Dermis microvascular lymphatic vessel endothelial cell (primary cell): ENCODE measurements at places on chromosomes 11 and 22. TPM values are rescaled to one million over a fixed set of nuclear protein-coding genes. Genes with fewer than 3 reads are reported as not detected.

ZBED4 gene
- total RNA-seq = 11.0 and 16.4 TPM in 2 replicates

GSTT2B gene
- 5.4 and 7.0 TPM in 2 replicates for total RNA-seq

DNA sequence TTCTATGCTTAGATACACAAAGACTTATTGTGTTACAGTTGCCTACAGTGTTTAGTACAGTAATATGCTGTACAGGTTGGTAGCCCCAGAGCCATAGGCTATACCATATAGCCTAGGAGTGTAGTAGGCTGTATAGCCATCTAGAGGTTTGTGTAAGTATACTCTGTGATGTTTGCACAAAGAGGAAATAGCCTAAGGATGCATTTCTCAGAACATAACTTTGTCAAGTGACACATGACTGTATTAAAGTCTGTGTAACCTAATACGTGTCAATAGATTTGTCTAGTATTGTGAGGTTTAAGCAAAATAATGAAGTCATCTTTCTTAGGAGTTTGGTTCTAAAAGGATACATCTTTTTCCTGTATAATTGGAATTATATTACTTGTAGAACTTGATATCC lies 5.5 kb downstream of the ZC3H12C start:
- DNase-seq = no peak

DNA sequence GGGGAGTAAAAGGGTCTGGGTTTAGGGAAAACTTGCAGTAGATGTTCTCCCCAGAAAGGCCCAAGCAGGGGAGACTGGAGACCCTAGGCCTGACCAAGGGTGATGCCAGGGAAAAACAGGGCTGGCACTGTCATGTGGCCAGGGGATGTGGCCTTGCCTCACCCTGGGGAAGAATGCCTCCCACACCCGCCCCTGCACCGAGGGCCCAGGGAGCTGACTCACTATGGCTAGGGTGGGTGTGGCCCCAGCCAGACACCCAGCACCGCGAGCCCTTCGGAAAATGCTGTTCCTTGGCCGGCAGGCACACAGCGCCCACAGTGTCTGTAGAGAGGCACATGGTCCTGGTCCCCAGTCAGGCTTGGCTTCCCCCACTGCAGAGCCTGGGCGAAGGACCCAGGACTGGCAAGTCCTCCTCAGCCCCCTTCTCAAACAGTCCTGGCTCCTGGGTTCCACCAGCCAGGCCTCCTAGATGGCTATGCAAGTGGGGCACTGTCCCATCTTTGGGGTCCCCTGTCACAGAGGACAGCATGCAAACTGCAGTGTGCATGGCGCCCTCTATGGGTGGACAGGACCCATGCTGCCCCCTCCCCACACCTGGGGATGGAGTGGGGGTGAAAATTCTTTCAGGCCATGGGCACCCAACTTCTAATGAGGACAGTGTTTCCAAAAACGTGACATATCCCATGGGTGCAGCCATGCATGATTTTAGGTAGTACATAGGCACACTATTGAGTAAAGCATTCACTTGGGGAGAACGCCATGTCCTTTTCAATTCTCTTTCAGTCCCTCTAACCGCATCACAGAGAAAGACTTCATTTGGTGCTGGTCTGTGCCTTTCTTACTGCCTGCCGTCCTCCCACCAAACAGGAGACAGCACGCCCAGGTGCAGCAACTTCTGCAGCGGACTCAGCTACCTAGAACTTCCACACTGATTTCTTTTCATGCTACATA lies 15.2 kb downstream of the TMPRSS5 start:
- no peak for DNase-seq

MCHR1 gene
- total RNA-seq = 0.13 TPM in 2 replicates

C11orf86 gene
- not detected in 2 replicates for total RNA-seq

- no peak for DNase-seq
Measured at GRCh38 chr11:3809624-3809928, 1.2 kb downstream of the PGAP2 start.

DNA sequence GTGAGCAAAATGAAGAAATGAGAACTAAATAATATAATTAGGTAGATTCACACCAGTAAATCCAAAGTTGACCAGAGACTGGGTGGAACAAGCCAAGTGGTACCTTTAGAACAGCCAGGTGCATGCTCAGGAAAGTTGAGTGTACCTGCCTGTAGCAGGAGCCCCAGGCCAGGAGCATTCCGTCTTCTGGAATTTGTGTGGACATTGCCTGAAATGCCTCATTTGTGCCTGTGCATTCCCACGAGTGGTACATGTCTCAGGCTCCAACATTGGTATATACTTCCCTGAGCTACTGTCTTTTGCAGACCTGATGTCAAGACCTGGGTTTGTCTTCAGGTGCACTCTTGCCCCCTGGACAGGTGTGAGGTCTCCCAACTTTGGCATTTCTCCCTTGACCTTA lies 187.6 kb upstream of the NECTIN1 start:
- DNase-seq = no peak

DNA sequence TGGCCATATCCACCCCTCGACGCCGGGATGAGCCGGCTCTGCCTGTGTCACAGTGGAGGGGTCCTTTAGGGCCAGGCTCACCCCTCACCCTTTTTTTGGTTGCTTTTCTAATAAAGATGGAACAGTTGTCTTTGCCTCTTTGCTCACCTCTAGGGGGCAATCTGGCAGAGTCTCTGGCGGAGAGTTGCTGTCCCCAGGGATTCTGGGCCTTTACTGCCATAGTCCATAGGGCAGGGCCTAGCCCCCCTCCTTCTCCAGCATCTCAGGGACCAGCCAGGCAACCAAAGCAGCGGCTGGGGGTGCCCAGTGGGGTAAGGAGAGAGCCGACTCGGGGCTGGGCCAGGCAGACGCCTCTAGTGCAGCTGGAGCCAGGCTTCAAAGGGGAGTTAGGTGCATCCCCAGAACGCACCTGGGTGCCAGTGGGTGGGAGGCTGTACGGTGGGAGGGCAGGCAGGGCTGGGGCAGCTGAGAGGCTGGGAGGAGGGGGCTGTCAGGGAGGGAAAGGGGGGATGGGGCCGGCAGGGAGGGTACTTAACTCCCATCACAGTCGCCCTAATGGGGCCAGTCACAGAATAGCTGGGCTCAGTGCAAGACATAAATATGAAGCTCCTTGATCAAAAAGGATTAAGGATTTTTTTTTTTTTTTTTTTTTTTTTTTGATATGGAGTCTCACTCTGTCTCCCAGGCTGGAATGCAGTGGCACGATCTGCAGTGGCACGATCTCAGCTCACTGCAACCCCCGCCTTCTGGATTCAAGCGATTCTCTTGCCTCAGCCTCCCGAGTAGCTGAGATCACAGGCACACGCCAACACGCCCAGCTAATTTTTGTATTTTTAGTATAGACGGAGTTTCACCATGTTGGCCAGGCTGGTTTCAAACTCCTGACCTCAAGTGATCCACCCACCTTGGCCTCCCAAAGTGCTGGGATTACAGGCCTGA lies 2.5 kb upstream of the SUSD2 start:
- no peak for DNase-seq

OR51I1 gene
- total RNA-seq = 0.13 TPM in 1 of 2 replicates, not detected in the other

DNA sequence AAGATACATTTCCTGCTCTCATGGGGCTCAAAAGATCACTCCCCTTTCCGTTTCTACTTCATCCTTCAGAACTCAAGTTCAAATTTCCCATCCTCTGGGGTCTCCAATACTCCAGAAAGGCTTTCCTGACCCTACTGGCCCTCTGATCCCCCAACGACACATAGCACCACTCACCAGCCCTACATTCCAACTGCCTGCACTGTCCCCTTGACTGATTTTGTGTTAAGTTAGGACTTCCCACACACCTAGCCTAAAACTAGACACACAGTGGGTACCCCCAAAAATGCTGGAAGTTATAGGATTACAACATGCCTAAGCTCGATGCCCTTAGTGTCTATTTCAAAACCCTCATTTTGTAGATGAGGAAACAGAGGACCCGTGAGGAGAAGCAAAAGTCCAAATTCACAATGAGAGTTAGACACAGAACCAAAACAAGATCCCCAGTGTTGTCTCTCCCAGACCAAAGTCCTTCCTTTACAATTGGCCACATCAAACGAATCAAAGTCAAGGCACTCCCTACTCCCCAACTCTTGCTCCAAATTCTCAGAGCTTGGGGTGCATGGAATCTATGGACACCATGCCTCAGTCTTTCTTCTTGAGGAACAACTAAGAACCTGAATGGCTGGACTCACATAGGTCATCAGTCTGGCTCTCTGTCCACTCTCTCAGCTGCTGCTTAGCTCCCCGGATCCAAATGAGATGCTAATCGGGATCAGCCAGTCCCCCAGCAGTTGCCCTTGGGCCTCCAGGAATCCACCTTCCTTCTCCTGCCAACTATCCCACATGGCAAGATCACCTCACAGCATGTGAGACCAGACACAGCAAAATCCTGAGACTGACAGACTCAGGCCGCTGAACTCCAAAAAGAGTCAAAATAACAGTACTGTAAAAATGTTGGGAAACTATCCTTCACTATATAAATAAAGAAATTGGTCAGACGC lies 1.7 kb downstream of the CLPB start:
- no peak for DNase-seq

DNA sequence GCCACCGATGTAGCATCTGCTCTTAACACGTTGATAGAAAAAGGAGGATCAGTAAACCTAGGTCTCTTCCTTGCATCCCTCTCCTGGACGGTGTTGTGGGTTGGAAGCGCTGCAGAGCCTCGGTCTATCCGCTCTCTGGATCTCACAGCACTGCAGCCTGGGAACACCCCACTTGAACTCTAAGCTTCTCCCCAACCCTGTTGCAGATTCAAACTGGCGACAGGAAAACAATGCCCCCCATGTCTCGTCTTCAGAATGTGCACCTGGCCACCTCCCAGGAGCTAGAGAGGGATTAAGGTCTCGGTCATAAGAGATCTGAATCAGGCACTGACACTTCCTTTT lies 454 bp downstream of the TMEM218 start:
- no peak for DNase-seq

- DNase-seq = no peak
Measured at GRCh38 chr11:38160433-38160832, 1562.4 kb upstream of the RAG2 start.

DNA sequence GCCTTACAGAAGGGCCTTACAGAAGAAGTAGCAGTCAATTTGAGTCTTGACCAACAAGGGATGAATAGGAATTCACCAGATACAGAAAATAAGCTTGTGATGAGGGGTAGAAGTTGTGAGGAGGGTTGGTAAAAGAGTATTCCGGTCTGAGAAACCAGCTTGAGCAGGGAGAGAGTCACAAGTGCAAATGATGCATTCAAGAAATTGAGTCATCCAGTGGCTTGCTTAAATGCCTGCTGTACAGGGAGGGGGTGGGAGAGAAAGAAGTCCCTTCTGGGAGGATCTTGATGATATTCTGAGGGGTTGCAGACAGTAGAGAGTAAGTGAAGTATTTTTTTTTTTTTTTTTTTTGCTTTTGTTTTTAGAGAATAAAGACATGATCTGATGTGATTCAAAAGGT lies 9.2 kb downstream of the CCKBR start:
- no peak for DNase-seq

TRPM5 gene
- total RNA-seq = not detected in 2 replicates

DNA sequence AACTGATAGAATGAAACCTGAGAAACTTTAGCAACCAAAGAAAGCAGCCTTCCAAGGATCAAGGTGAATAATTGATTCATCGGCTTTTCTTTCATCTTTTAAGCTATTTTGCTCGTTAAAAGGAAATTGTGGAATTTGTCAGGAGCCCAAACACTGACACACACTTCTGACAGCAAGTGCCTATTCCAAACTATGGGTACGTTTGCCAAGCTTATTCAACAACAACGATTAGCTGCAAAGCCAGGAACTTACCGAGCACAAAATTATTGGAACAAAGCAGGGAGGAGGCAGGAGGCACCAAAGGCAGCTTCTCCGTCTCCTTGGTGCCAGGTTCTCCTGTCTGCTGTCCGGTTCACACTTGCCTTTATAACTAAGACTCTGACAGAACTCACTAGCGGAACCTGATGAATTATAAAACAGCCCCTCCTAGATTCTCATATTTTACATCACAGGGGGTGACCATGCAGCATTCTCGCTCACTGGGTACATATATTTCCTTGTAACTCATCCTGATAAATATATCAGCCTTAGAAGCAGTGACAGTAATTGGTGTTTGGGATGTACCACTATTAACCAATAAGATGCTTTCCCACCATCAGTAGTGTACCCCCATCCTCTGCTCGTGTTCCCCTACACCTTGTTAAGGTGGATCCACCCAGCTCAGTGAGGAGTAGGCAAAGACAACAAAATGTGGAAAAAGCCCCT lies 395.9 kb upstream of the CCDC90B start:
- no peak for DNase-seq

SCN3B gene
- total RNA-seq = 1.4 and 8.5 TPM in 2 replicates

GRCh38 chr22:47291565-47292495 lies 529.4 kb downstream of the TBC1D22A start:
- DNase-seq = no peak

GRCh38 chr22:44660051-44660830 lies 41.8 kb upstream of the PRR5 start:
- no peak for DNase-seq

GRCh38 chr11:42806191-42806590 lies 505.6 kb upstream of the API5 start:
- DNase-seq = no peak

- DNase-seq = no peak
Measured at GRCh38 chr11:110092111-110092514, 1.1 kb upstream of the ZC3H12C start.

MMP12 gene
- total RNA-seq = not detected in 2 replicates

SCN2B gene
- not detected in 2 replicates for total RNA-seq

GLYAT gene
- total RNA-seq = not detected in 2 replicates

GRCh38 chr11:68457216-68457897 lies 3.2 kb upstream of the PPP6R3 start:
- no peak for DNase-seq

GRCh38 chr11:15006139-15006759 lies 34.1 kb upstream of the CALCA start:
- DNase-seq = peak; percentile 54

- no peak for DNase-seq
Measured at GRCh38 chr11:127098684-127099083, 98.1 kb upstream of the KIRREL3 start.

- no peak for DNase-seq
Measured at GRCh38 chr11:68988491-68988890, 7.7 kb upstream of the MRGPRD start.

HORMAD2 gene
- total RNA-seq = not detected in 2 replicates

DNA sequence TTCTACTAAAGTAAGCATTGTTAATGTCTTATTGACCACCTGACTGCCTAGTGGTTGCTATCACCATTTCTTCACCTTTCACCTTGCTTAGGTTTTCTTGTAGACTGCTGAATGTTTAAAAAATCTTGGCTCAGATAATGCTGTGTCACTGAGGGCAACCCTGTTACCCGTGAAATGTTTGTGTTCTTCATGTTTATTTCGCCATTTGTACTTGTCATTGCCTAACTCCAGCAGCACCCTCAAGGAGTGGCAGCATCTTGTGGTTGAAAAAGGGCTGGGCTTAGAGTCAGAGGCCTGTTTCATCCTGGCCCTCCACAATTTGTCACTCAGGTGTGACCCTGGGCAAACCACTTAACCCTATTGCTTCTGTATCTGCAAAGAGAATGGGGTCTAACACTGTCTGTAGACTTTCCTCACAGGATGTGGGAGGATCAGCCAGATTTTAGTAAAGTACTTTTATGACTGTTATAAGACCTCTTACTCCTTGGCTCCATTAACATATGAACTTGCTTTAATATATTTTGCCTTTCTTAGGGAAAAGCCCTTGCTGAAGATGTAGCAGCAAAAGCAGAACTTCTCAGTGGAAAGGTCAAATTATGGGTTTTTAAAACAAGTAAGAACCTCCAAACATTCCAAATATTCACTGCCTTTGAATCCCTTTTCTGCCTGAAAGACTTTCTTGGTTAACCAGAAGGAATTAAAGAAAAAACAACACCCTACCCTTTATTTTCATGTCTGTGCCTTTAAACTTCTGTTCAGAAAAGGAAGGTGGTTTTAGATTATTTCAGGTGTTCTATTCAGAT lies 154.5 kb upstream of the C11orf87 start:
- no peak for DNase-seq

MIAT gene
- 0.13 and 0.38 TPM in 2 replicates for total RNA-seq

GRCh38 chr11:63841554-63841953 lies 2.6 kb downstream of the MARK2 start:
- peak; percentile 25 for DNase-seq
